ENCODE measurements at places on chromosomes 4 and X.

DNA sequence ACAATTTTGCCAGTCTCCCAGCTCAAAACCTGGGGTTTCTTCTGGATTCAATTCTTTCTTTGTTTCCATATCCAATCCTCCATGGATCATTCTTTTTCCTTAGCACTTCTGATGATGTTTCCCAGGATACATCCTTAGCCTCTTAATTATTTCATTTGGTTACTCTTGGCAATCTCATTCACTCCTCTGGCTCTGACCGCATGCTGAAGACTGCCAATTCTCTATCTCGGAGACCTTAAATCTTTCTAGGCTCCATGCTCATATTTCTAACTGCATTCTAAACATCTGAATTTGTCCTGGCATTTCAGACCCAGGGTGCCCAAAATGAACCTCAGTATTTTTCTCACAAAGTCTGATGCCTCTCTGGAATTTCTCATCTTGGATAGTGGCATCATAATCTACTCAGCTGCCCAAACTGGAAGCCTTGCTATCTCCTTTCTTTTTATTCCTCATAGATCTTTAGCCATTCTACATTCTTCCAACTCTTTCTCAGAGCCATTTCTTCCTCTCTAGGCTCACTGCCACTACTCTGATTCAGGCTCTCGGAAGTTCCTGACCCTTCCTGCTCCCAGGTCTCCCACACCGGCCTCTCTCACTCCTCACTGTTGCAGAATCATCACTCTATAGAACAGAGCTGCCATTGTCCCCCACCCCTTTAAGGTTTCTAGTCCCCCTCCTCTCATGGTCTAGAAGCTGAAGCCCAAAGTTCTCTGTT, 290.2 kb downstream of the CAMK2D start:
- DNase-seq = no peak

- DNase-seq = no peak
Measured at GRCh38 chr4:181234951-181235680, 1008.1 kb upstream of the TENM3 start.

- no peak for DNase-seq
Measured at GRCh38 chr4:134470544-134470943, 269.0 kb upstream of the PABPC4L start.

GRCh38 chr4:144531841-144532240, 114.1 kb upstream of the HHIP start:
- no peak for DNase-seq

- no peak for DNase-seq
Measured at GRCh38 chr4:91317434-91317833, 986.3 kb upstream of the GRID2 start.

DNA sequence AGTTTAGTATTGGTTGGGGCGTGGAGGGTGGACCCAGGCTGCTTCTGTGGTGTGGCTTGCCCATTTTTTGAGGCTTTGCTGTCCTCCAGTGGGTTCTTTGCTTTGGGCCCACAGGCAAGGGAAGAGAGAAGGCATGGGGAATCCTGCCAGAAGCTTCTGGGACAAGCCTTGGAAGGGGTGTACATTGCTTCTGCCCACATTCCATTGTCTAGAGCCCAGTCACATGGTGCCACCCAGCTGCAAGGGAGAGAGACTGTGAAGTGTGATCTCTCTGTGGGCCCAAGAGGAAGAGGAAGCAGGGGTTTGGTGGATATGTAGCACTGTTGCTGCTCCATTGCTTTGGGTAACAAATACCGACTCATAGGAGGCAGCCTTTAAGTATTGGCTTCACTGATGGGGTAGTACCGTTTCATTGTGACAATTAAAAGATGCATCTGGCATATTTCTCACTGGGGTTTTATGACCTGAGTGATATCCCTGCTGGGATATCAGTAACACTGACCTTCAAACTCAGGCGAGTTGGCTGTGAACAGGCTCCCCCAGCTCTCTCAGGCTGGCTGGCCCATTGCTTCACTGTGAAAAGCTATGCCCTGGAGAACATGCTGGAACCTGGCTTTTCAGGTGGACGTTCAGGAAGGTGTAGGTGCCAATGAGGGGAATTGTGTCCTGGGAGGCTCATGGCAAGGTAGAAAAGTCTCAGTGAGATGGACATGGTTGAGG, 85.9 kb downstream of the CLDN34 start:
- no peak for DNase-seq

DNA sequence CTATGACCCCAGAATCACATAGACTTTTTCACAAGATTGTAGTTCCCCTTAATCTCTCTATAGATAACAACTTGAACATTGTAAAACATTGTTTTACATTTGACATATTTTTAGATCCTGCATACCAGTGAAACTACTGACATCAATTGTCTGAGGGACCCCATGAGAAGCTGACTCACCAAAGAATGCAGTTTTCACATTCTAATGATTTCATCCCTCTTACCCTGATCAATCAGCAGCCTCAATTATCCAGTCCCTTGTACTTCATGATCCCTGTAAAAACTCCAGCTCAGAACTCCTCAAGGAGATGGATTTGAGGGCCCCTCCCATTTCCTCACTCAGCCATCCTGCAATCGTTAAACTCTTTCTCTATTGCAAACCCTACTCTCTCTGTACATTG, 411.0 kb upstream of the NDST3 start:
- no peak for DNase-seq

DNA sequence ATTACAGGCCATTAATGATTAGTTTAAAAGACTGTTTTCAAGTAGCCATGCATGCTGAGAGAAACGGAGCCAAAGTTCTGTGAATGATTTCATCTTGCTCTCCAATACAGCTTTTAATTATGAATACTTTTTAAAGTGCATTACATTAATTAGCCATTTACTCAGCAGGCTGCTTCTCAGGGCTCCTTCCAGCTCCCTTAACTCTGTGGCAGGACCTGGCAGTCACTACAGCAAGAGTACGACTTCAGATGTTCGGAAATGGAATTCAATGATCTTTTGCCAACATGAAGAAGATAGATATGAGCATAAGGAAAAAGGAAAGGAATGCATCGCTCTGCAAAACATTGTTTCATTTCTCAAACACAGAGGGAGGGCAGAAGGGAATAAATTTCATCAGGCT, 987.2 kb downstream of the PDHA2 start:
- no peak for DNase-seq

GRCh38 chrX:78548012-78548411, 111.1 kb downstream of the RTL3 start:
- DNase-seq = no peak

DNA sequence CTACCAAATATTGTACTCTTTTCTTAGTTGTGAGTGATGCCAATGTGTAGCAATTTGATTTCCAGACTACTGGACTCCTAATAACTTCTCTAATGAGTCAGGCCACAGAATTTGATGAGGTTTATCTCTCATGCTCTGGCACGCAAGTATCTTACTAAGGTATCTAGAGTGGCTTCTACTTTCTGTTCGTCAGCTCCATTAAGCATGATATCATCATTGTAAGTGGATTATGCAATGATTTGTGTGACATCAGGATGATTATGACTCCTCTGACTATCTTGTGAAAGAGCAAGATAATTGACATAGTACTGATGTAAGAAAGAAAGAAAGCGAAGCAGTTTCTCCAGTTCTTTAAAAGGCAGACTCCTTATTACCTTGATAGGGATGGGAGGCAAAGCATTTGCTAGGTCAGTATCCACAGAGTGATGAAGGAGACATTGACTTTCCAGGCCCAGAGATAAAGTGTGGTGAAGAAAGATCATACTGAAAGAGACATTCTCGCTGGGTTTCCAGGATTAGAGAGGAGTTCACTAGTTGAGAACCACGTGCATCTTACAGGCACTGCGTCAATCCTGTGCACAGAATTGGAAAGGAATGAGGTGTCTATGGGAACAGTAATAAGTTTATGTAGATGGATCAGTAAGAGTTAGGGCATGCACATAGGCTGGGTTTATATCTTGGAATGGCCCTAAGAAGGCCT, 161.9 kb upstream of the STK26 start:
- no peak for DNase-seq

- no peak for DNase-seq
Measured at GRCh38 chrX:16870862-16871815, 977 bp upstream of the RBBP7 start.

DNA sequence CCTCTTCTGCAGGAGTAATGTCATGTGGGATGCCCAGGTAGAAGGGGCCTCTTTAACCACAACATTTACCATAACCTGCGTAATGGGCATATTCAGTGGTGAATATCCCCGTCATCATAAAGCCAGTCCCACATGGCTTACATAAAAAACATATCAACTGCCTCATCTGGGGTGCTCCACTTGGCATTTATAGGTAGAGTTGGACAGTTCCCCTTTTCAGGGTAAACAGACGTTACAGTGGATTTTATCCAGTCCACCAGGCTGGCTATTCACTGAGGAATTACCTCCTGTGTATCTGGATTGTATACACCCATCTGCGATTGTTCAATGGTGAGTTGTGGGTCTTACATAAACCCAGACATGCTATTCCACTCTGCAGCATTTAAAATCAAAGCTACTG, 70.7 kb upstream of the ANKRD17 start:
- DNase-seq = no peak

DNA sequence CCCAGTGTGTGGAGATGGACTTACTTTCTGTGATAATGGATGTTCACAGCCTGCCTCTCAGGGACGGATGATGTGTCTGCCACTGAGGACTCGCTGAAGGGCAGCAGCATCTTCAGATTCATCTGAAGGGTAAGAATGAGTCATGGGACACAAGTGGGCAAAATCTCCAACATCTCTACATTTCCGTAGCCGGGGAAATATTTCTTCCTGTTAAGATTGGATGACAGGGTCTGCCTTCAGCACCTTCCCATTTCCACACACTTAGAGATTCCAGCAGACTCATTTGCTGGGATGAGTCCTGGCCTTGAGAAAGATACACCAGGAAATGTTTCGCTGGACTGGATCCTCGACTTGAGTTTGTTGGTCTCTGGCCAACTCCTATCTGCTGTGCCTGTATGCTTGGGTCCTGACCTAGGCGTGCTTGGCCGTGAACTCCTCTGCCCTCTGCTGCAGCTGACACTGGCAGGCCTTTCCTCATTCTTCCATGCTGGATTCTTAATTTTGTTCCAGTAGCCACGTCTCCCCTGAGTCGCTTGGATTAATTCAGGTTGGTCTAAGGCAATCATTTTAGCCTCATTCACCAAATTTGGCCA, 46.5 kb upstream of the SOD3 start:
- DNase-seq = no peak

GRCh38 chr4:170990989-170991589, 822.1 kb upstream of the GALNTL6 start:
- DNase-seq = no peak

DNA sequence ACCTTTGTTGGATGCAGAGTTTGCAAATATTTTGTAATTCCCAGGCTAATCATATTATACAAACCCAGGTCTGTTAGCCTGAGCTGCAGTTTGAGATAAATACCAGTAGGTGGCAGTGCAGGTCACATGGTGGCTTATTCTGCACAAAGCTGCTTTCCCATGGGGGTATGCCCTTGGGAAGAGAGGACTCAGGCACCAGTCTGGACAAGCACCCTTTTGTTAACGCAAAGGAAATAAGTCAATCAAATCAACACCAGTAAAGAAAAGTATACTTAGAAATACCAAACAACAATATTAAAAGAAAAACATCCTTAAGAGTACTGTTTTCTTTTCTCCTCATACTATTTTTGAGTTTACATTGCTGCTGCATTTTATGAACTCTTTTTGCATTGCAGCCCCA, 389.0 kb upstream of the ZFP42 start:
- DNase-seq = peak; percentile 35

DNA sequence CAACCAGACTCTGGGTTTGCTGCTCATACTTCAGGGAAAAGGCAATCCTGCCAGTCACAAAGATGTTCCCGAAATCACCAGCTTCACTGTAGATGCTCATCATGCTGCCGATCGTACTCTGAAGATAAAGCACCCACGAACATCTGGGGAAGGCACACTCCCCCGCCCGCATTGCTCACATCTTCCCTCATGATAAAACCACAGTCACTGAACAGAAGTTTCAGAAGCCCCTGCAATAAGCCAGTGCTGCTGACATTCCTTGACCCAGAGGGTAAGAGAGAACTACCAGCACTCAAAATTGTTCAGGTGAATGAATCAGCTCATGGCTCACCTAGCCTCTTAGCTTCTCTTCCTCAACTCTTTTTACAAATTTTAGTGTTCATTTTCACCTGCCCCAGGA, 43.1 kb downstream of the SRPX2 start:
- no peak for DNase-seq

DNA sequence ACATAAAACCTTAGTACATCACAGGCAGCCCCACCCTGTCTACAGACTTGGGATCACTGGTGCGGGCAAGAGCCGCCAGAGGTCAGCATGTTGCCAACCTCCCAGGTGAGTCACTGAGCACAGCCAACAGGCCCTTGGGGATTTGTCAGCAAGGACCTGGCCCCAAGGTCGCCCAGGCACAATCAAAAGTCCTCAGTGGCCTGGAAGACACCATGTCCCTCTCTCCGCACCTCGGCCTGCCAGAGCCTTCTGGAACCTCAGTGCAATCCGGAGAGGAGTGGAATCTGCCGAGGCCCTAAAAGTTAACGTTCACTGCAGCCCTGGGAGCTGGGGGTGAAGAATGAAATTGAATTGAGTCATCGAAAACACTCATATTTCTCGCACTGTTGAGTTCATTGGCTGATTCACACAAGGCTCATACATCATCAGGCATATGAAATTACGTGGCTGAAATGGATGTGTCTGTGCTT, 74.3 kb downstream of the WFS1 start:
- no peak for DNase-seq

DNA sequence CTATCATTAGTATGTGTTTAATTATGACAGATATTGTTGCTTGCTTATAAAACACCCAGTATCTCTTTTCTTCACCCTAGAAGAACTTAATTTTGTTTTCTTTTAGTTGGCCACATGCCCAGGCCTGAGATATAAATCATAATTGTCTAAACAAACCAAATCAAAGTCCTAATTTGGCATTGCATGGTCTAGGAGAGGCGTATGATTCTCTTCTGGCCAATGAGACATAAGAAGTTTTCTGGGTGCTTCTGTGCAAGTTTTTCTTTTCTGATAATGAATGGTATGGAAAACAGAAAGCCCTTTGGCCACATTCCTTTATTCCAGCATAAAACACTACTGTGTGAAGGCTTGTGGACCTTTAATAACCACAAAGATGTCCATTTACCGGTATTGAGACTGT, 192.9 kb upstream of the CTSO start:
- DNase-seq = no peak

- no peak for DNase-seq
Measured at GRCh38 chr4:24256547-24256946, 327.8 kb downstream of the DHX15 start.

- DNase-seq = no peak
Measured at GRCh38 chr4:81914623-81915022, 442.9 kb upstream of the RASGEF1B start.

GRCh38 chrX:53186351-53186750, 38.7 kb downstream of the KDM5C start:
- DNase-seq = no peak

- DNase-seq = no peak
Measured at GRCh38 chrX:133314281-133314680, 96.1 kb upstream of the TFDP3 start.

DNA sequence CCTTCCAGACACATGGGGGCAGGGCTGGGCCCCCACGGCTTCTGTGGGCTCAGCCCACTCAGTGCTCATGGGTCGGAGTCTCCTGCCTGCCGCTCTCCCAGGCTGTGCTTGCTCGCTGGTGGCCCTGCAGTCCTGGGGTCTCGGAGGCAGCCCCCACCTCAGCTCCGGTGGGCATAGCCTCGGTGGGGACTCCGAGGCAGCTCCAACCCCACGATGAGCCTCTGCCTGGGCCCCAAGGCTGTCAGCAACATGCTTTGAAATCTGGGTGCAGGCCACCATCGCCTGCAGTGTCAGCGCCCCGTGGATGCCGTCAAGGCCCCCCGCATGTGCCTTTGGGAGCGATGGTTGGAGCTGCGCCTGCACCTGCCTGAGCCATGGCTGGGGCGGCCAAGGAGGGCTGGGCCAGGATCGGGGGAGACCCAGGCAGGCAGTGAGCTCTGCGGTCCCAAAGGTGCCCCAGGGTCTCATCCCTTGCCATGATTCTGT, 30.2 kb upstream of the SPON2 start:
- DNase-seq = no peak
